ENCODE measurements at places on chromosomes 13 and 19. TPM values are rescaled to one million over a fixed set of nuclear protein-coding genes. Genes with fewer than 3 reads are reported as not detected.

The PIAS4 gene
- 30.6 TPM for total RNA-seq

The CEACAM4 gene
- total RNA-seq, result not detected

The GPR42 gene
- total RNA-seq, result 1.8 TPM

The TMEM238 gene
- 7.8 TPM for total RNA-seq

The FPR1 gene
- not detected for total RNA-seq

The GPC6 gene
- not detected for total RNA-seq

The DLL3 gene
- total RNA-seq, result 0.46 TPM

The ZNF433 gene
- 1.4 TPM for total RNA-seq

The KLF2 gene
- total RNA-seq, result 0.57 TPM

The FGF14 gene
- total RNA-seq, result not detected

The CABP5 gene
- not detected for total RNA-seq

The CGB1 gene
- not detected for total RNA-seq

The DIAPH3 gene
- total RNA-seq, result 36.8 TPM

The DZIP1 gene
- total RNA-seq, result 0.29 TPM

The LRRC25 gene
- not detected for total RNA-seq

The ZNF723 gene
- total RNA-seq, result not detected

The MAP4K1 gene
- total RNA-seq, result 247 TPM

The MEIOSIN gene
- total RNA-seq, result 0.48 TPM

The RFPL4A gene
- total RNA-seq, result not detected

The ZNF439 gene
- total RNA-seq, result 11.2 TPM

The FUT3 gene
- 0.32 TPM for total RNA-seq

The PRODH2 gene
- not detected for total RNA-seq

The LGALS7 gene
- total RNA-seq, result not detected

The OR7C1 gene
- not detected for total RNA-seq

The ZMYM2 gene
- total RNA-seq, result 94.0 TPM

The SLAIN1 gene
- 41.2 TPM for total RNA-seq

The CEACAM21 gene
- total RNA-seq, result 24.7 TPM

The SIGLEC8 gene
- not detected for total RNA-seq

The RASAL3 gene
- total RNA-seq, result 64.5 TPM

The FFAR1 gene
- 0.23 TPM for total RNA-seq

The LILRB5 gene
- total RNA-seq, result not detected

The KIR3DL3 gene
- total RNA-seq, result not detected

The ELAVL3 gene
- total RNA-seq, result not detected

The CGB3 gene
- not detected for total RNA-seq

The MCEMP1 gene
- not detected for total RNA-seq

The ENOX1 gene
- total RNA-seq, result not detected

The ARRDC5 gene
- total RNA-seq, result not detected
